ENCODE measurements at places on chromosomes 11 and 22.

- no peak for DNase-seq
Observed at GRCh38 chr11:101262995-101263394, 133.4 kb upstream of the PGR start.

GRCh38 chr11:39205236-39205995 lies 2254.0 kb downstream of the LRRC4C start:
- no peak for DNase-seq

GRCh38 chr11:69035946-69036340 lies 12.8 kb upstream of the TPCN2 start:
- DNase-seq: no peak

GRCh38 chr11:19117760-19118097 lies 761 bp downstream of the ZDHHC13 start:
- no peak for DNase-seq

DNA sequence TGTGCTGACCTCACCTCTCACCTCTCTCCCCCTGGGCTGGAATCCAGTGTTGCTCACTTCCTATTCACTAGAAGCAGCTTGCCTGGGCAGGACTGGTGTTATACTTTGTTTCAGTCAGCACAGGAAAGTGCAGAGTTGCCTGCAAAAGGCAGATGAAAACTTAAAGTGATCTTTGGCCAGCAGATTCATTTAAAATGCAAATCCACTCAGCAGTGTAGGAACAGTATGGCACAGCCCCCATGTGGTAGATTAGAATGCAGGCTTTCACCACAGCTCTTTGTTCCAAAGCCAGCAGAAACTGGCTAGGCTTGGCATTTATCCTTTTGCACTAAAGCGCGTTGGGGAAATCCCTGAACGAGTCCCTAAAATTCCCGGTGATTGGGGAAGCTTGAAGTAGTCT lies 301.2 kb downstream of the OR4C45 start:
- no peak for DNase-seq

GRCh38 chr11:4569075-4569474 lies 12.5 kb upstream of the OR52I2 start:
- DNase-seq: no peak

- DNase-seq: no peak
Observed at GRCh38 chr22:26735019-26735409, 77.6 kb downstream of the MIAT start.

- no peak for DNase-seq
Observed at GRCh38 chr11:36122671-36123070, 166.6 kb downstream of the COMMD9 start.

DNA sequence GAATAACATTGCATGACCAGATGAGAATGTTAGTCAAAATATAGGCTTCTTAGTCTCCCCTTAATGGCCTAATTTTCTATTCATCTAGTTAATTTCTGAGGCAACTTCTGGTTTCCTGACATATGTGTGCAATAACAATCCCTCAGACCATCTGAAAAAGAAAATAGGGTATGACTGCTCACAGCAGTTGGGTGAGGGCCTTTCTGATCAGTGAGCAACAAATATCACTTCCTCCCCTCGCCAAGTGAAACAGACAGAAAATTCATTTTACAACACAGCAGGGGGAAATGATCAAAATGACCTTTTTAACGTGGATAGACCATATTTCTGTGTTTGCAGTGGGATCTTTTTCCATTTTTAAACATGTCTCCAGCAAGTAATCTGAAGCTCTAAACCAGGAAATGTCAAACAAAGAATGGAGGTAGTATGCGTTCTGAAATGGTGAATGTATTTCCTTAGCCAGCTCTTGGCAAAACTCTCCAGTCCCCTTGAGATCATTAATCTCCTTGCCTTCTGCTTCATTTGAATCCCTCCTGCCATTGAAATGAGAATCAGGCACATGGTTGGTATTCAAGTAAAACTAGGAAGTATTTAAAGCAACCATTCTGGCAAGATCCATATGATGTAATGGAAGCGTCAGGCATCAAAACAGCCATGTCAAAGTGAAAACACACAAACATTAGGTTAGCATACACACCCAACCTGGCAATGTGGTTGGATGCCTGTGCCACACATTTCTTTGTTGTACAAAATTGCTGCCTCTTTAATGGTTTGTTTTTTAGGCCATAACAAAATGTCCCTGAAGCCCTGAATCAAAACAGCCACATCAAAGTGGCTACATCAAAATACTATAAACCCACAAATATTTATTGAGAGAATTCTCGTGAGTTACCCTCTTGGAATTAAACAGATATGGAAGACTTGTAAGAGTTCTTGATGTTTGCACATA lies 100.1 kb downstream of the SLC1A2 start:
- DNase-seq: no peak

- peak; percentile 24 for DNase-seq
Observed at GRCh38 chr22:41619979-41620588, 759 bp downstream of the DESI1 start.

DNA sequence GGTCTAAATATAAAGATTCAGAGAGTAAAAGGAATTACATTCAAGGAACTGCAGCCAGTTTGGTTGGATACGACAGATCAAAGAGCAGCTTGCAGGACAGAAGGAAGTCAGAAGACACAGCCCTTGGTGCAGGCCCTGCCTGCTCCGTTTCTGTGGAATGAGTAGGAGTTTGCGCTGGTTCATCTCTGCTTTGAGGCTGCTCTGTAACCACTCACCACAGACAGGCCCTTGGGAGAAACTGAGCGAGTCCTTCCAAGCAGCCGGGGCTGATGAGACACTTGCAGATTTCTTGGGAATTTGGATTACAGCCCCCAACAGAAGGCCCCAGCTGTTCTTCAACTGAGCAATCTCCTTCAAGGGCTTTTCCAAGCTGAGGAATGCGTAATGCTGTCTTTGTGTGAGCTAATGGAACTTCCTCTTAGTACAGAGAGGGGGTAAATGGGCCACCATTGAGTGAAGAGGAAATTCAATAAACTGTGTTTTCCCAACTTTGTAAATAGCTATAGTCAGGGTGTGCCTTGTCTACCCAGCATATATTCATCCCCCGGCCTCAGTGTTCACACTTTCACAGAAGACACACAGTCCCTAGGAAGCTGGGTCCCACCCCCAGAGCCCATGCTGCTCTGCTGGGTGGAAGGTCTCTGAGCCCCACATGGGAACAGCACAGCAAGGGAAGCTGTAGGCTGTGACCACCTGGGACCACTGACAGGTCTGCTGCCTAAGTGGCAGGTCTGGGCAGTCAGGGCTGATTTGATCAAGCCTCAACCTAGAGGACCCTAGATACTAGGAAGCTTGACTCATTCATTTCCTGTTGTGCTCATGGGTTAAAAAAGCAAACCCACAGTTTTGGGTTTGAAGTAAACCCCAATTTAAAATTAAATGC lies 16.6 kb downstream of the IL10RA start:
- no peak for DNase-seq

DNA sequence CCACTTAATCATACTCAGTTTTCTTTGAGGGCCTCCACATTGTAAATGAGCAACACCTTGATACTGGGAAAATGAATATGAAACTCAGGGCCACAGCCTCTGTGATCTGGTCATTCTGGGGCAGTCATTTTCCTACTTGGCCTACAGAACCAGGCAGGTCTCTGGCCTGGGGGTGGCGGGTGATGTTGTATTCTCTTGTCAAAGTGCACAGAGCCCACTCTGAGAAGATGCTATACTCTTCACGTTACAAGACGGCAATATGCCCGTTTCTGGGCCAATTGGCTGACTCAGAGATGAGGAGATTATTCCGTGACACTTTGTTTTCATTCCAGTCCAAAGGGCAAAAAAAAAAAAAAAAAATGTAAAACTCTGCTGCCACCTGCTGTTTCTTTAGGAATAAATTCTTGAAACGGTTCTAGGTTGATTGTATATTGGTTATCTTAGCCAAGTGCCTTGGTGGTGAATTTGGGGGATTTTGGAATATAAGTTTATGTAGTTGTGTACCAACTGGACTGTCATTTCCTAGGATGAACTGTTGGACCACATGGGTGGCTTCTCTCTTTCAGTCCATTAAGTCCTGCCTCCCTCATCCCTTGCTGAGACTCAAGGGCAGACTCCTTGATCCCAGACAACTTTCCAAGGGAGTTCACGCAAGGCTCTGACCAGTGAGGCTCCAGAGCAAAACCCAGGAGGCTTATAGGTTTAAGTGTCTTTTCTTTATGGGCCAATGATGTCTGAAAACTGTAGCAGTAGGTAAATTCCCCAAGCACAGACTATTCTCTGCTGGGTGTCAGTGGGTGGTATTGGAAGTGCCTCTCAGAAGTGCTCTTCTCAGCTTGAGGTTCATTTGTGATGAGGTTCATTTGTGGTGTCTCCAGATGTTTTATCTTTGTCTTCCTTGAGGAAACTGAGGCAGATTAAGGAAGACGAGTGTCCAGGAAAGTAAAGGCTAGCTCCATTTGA lies 18.2 kb downstream of the ADM start:
- DNase-seq: no peak

DNA sequence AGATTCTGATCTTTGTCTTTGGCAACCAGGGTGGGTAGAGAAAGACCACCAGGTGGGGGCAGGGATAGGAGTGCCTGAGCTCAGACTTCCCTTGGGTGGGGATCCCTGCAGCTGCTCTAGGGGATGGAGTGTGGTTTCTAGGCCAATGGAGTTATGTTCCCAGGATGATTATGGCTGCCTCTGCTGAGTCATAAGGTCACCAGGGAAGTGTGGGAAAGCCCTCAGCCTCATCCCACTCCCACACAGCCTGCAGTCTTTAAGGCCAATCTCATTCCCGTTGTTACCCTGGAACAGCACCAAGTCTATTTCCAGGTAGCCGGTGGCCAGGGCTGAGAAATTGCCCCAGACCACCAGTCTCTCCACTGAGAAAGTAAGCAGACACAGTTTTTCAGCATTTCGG lies 2269.3 kb upstream of the RAG2 start:
- DNase-seq: no peak

GRCh38 chr11:129720156-129720555 lies 95.5 kb upstream of the TMEM45B start:
- DNase-seq: no peak

DNA sequence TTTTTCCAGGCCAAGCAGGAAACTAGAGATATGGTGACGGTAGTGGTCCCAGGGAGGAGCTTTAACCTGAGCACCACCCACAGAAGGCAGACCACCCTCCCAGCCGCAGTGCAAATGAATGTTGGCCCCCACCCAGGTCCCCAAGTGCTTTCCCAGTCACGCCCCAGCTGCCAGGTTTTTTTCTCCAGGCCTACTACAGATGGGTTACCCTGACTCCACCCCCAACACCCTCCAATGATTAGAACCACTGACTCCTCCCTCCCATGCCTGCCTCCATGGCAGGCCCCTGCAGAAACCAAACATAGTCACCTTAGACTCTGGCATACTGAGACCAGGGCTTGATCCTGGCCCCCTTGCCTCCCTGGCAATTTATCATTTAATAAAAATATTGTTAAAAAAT lies 58.7 kb upstream of the CHST1 start:
- no peak for DNase-seq

DNA sequence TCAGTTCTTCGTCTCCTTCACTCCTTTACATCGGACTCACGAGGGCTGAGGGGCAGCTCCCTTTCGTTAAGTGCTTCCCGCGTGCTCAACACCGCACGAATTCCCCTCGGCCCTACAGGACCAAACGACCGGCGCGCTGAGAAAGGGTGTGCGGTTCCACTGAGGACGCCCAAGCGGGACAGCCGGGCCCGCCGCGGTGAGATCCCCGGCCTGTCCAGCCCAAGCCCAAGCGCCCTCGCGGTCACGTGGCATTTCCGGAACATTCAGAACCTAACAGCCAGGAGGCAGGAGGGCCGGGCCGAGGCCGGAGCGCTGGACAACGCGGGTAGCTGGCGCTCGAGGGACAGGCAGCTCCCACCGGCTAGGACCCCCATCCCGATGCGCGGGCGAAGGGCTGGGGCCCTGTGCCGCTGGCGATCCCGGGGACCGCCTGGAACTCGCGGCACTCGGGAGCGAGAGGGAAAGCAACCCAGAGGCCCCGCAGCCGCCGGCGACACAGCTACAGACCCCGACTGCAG lies 737 bp upstream of the STIP1 start:
- DNase-seq: no peak

DNA sequence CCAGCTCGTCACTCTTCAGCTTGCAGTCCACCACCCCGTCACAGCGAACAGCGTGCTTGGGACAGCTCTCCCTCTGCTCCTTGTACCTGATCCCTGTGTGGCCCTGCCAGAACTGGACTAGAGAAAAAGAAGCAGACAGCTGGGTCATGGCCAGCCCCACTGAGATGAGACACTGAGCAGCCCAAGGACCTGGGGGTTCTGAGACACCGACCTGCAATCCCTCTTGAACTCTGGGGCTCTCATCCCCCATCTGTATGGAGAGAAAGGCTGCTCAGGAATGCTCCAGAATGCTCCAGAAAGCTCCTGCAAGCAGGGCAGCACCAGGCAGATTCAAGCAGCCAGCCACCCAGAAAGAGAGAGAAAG lies 14.8 kb downstream of the TMPRSS13 start:
- DNase-seq: no peak

GRCh38 chr11:61378713-61379313 lies 13.6 kb upstream of the TMEM216 start:
- no peak for DNase-seq

DNA sequence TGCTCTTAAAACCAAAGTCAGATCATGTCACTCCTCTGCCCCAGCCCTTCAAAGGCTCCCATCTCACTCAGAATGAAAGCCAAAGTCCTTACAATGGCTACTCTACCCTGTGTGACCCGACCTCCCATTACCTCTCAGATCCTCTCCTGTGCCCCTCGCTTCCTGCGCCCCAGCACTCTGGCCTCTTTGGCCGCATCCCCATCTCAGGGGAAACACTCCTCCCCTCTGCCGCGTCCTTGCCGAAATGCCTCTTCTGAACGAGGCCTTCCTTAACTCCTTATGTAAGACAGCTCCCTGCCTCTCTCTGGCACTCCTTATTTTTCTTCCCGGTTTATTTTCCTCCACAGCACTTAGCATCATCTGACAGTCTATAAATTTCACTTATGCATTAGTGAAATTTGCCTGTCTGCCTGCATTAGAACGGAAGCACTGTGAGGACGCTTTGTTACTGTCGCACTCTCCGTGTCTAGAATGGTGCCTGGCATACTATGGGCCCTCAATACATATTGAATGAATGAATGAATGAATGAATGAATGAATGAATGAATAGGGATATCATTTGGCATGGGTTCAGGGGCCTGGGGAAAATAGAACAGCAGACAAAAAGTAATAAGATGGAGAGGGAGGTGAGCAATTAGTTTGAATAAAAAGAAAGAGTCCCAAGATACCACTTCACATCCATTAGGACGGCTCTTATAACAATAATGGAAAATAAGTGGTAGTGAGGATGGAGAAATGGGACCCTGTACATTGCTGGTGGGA lies 137.8 kb downstream of the CEP164 start:
- DNase-seq: no peak

- peak; percentile 40 for DNase-seq
Observed at GRCh38 chr11:105609832-105610781, at the start of gene GRIA4. Gene GRIA4, plus strand, starts transcription at chr11:105610073. Its CDS starts 925 bp downstream, at chr11:105610998.

DNA sequence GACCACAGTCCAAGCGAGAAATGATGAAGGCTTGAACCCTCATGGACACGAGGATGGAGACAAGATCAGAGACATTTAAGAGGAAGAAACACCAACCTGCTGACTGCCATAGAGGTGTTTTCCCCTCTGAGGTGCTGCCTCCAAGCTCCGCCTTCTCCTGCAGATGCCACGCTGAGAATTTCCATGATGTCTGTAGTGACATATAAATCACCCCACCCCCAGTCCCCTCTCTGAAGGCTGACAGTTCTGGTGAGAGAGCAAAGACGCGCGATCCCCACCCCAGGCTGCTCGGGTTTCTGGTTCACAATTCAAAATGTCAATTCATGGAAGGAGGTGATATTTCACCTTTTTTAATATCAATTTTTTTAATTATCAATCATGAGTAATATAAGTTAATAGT lies 28.2 kb downstream of the LRRC32 start:
- no peak for DNase-seq

- no peak for DNase-seq
Observed at GRCh38 chr11:36751335-36751781, 153.3 kb upstream of the RAG2 start.

GRCh38 chr22:25062386-25063085 lies 110.0 kb downstream of the KIAA1671 start:
- DNase-seq: no peak
